HT1080 (cell line): ENCODE measurements at places on chromosomes 16 and 17.
A peak's percentile ranks its signal among the peaks of the same experiment; 100 is the strongest.

- DNase-seq: no peak
These were observed 124.5 kb upstream of the CES5A start for GRCh38 chr16:55999683-56000082.

DNA sequence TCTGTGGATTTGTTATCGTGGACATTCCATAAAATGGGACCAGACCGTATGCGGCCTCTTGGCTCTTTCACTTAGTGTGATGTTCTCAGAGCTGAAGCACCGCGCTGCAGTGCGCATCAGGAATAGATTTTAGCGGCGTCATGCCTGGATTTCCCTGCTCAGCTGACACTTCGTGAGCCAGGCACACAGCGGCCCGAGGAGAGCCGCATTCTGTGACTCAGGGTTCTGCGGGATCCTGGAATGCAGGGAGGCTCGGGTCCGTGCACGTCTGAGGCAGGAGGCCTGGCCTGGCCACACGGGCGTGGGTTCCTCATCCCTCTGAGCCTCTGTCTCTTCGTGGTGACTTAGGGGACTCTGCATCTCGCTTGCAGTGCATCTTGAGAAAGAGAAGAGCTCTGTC, 13.4 kb downstream of the CBFA2T3 start:
- DNase-seq: no peak

- no peak for DNase-seq
These were observed 6.3 kb downstream of the GNPTG start for GRCh38 chr16:1357906-1358566.

- peak; percentile 90 for DNase-seq
These were observed 793 bp upstream of the RAB40C start for GRCh38 chr16:588889-589657.

DNA sequence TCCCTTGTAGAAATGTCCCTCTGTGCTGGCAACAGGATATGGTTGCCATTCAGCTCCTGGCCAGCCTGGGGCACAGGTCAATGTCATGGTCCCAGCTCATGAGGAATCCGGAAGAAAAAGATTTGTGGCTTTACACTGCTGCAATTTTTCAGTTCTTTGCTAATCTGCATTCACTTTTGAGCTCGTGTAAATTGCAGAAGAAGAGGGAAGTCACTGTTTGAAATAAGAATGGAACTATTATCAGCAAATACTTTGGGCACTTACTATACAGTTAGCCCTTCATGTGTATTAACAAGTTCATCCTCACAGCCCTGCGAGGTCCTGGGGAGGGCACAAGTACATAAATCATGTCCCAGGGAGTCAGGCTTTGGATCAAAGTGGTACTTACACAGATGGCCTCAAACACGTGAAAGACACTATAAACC, 14.2 kb downstream of the SLC47A2 start:
- no peak for DNase-seq

DNA sequence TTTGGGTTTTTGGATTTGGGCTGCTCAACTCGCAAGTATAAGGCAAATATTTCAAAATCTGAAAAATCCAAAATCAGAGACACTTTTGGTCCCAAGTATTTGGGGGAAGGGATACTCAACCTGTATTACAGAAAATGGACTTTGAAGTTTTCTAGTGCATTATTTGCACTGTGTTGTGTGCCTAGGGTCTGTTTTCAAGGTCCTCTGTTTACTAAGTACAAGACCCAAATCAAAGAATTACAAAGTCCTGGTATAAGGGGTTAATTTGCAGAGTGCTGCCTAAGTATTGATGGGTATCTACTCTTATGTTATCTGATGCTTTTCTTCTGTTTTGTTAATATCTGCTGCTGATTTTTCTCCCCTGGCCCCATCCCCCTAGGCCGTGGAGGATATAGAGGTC, 25.0 kb downstream of the HEATR9 start:
- no peak for DNase-seq

DNA sequence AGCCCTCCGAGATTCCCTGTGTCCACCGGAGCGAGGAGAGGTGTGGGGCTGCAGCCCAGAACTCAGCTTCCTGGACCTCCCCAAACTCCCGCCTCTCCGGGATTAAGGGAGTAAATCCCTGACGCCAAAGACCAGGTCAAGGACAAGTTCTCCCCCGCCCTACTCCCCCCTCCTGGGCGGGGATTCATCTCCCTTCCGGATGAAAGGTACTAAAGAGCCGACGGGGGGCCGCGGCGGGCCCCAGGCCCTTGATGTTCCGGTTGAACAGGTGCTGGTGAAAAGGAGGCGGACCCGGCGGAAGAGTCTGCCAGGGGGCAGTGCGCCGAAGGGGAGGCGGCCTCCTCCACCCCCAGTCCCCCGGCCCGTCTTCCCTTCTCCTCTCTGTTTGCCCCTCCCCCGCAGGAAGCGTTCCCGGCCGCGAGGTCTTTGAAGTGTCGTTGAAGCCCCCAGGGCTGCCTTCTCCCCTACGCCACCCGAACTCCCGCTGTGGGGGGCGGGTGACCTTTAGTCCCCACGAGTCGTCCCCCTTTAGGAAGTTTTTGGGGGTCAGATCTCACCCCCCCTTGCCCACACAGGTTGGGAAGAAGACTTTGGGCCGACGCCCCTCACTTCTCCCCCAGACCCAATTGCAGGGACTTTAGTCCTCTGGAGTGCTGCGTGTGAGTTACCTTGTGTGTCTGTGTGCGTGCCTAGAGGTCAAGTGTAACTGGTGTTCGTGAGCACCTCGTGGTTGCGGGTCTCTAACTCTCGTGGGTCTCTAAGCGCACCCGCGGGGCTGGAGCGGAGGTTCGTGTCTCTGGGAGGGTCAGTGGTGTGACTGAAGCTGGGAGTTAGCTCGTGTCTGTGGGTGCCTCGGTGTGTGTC, 1.1 kb upstream of the MLLT6 start:
- no peak for DNase-seq

- no peak for DNase-seq
These were observed 11.4 kb downstream of the CCR7 start for GRCh38 chr17:40553694-40554534.

DNA sequence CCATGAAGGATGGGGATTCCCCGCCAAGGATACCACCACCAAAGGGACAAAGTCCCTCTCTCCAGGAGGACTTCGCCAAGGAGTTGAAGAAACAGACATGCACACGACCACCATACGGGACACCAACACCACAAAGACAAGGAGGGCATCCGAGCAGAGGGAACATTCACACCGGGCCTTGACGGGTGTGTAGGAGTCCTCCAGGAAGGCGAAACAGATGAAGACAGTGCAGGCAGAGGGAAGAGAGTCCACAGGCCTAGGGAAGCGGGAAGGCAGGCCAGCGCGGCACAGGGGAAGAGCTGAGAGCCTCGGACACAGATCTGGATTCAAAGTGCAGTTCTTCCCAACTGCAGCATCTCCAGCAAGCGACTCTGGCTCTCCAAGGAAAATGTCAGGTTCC, 10.8 kb downstream of the COTL1 start:
- DNase-seq: no peak

GRCh38 chr17:7858522-7858810, 663 bp downstream of the CYB5D1 start:
- no peak for DNase-seq

DNA sequence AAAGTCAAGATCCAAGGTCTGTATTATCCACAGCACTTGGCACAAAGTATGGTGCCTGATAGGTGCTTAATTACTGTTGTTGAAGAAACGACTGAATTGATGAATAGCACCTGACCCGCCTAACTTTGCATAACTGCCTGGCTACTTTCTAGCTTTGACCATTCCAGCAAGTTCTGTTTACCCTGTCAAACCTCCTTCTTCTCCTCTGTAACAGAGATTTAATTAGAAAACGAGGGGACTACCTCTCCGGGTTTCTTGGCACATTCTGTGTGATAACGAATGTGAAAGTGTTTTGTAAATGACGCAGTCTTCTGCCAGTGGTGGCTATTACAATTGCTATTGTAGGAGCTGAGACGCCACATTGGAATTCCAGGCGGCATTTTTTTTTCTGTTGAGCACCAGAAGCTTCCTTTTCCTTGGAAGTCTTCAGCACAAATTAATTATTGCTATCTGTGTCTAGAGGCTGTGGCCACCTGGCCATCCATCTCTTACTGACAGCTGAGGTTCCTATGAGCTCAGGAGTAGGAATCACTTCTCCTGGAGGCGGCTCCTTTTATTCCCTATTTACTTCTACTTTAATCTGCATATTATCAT, 522.9 kb downstream of the HS3ST4 start:
- DNase-seq: no peak

- no peak for DNase-seq
These were observed 2.3 kb upstream of the SLC22A31 start for GRCh38 chr16:89202422-89203215.

DNA sequence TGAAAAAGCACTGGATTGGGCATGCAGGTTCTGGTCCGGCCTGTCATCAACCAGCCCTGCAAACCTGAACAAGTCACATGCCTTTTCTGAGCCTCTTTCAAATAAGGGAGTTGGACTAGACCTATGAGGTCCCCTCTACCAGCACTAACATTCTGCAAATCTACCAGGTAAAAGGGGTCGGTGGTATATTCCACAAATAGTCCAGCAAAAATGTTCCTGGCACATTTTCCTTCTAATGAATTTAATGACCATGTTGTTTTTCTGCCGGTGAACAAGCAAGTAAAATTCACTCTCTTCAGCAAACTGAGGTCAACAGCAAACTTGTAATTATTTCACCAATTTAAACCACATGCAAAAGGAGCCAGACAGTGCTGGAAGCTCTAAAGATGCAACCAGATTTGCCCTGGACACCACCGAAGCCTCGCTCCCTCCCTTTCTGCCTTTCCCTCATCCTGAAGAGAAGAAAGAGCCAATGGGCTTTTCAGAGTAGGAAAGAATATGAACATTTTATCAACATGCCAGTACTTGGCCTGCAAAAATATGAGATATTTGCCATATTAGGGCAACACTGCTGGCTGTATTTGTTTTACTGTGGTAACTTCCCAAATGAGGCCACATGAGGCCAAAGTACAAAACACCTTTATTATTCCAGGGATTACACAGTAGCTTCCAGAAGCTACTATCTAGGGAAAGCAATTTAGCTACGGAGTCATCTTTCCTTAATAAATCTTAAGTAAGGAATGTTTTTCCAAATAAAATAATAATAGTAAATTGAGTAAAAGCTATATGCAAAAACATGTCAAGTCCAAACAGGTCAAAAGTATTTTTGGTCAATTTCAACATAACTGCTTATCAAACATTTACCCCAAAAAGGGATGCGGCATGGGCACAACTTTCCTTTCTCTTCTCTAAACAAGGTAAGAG, 45.0 kb downstream of the USP31 start:
- no peak for DNase-seq

DNA sequence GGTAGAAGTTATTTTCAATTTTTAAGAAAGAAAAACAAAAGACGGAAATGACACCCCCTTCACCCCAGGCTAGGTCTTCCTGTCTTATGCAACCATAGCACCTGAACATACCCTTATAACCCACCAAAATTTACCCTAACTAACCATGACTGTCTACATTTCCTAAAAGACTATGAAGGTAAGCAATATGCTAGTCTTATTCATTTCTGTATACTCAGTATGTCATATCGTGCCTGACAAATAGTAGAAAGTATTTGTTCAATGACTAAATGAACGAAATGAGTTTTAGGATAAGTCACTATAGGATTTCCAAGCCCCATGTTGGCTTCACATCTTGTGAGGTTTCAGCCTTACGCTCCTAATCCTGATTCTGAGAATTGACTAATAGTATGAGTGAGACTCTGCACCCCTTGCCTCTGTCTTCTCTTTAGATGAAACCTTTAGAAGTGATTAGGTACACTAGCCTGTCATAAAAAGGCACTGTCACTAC, 6.5 kb downstream of the ADAT1 start:
- DNase-seq: no peak

DNA sequence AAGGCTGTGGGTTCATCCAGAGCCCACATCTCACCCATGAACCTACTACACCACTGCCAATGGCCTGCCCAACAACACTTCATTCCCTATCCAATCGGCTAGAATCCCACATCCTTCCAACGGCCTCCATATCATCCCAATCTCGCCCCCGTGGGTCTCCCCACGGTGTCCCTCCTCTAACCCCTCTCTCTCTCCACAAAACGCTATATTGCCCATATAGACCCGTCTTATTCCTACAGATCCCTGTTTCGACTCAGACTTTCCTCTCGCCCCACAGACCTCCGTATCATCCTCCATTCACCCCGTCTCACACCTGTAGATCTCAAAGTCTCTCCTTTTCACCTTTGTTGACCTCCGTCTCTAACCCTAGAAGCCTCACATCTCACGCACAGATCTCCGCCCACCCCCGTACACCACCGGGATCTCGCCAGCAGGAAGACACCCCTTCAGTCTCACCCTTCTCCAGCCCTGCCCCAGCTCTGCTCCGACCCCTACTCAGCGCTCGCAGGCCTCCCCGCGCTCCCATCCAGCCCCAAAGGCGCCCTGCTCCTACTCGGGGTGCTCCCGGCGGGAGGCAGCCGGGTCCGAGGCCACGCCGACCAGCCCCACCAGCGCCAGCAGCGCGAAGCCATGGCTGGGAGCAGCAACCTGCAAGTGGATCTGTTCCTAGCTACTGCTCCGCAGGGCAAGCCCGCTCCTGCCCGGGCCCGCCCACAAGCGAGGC, at the start of gene FDXR:
Gene FDXR (minus strand): TSS at position 682 of the 724 bp plus-strand sequence. CDS start 50 bp downstream, at position 632.
- DNase-seq: no peak

GRCh38 chr17:39174920-39175694, 9.1 kb upstream of the ARL5C start:
- DNase-seq: no peak

GRCh38 chr17:4340914-4341615, 25.4 kb downstream of the UBE2G1 start:
- no peak for DNase-seq

DNA sequence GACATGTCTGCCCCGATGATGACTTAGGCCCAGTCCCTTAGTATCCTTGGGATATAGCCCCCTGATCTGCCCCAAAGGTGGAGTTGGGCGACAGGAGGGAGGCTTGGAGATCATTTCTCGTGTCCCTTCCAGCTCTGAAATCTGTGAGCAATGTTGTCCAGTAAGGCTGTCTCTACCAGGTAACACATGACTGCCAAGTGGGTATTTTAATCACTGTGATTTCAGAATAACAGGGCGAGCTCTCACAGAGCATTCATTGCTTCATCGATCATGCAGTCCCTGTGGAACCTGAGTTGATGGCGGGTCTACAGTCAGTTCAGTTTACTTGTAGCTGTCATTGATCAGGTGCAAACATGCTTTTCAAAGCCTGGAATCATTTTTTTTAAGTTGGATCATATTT, 39.2 kb downstream of the KSR1 start:
- no peak for DNase-seq

DNA sequence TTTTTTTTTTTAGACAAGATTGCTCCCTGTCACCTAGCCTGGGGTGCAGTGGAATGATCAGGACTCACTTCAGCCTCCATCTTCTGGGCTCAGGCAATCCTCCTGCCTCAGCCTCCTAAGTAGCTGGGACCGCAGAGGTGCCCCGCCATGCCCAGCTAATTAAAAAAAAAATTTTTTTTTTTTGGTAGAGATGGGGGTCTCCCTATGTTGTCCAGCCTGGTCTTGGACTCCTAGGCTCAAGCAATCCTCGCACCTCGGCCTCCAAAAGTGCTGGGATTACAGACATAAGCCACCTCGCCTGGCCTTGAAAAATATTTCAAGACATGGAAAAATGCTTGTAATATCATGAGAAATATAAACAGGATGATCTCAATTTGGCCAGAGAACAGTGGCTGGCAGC, 42.9 kb downstream of the HAPSTR1 start:
- no peak for DNase-seq
